ENCODE measurements at places on chromosomes 2 and 18.
A peak's percentile ranks its signal among the peaks of the same experiment; 100 is the strongest.

- no peak for DNase-seq
Observed at GRCh38 chr18:79818631-79819030, 20.9 kb downstream of the KCNG2 start.

DNA sequence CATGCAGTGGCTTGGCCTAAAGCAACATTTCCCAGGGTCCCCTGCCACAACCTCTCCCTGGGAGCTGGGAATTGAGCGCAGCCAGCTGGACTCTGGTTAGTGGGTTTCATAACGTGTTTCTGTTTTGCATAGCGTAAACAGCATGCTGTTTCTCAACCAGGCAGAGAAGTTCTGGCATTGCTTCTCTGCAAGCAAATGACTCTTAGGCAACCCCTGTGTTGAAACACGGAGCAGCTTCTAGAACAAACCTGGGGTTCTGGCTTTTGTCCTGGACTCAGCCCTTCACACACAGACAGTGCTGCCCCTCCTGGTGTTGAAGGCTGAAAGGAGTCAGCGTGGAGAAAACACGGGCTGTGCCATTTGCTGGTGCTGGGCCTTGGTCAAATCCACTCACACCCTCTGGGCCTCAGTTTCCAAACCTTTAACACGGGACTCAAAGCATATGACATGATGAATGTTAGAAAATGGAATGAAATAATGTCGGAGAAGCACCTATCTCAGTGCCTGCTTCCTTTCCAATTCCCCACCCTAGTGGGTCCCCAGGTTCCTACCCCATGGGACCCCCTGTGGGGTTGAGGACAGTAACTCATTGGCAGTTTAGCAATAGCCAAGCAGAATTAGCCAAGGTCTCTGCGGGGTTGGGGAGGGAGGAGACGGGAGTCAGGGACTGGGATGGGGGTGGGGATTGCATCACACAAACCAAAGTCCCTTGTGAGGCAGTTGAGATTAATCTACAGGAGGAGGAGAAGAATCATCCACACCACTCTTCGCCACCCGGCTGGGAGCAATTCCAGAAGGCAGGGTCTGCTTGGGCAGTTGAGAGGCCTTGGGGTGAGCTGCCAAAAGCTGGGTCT is 30.2 kb upstream of the IL1R2 start:
- peak; percentile 83 for DNase-seq

DNA sequence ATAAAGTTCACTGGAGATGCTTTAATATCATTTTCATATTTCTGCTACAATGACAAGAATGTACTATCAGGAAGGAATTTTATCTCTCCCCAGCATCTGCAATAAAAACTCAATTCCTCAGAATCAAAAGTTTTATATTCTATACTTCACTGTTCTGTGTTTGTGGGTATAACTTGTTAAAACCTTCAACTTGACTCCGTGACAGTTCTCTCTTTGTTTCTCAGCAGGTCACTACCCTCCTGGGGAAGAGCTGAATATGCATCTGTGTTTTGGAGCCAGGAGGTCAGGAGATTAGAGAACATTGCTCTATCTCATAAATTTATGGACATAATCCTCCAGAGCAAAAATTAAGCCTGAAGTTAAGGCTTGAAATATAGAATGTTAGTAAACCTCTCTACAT is 411.4 kb downstream of the TRIB2 start:
- no peak for DNase-seq

DNA sequence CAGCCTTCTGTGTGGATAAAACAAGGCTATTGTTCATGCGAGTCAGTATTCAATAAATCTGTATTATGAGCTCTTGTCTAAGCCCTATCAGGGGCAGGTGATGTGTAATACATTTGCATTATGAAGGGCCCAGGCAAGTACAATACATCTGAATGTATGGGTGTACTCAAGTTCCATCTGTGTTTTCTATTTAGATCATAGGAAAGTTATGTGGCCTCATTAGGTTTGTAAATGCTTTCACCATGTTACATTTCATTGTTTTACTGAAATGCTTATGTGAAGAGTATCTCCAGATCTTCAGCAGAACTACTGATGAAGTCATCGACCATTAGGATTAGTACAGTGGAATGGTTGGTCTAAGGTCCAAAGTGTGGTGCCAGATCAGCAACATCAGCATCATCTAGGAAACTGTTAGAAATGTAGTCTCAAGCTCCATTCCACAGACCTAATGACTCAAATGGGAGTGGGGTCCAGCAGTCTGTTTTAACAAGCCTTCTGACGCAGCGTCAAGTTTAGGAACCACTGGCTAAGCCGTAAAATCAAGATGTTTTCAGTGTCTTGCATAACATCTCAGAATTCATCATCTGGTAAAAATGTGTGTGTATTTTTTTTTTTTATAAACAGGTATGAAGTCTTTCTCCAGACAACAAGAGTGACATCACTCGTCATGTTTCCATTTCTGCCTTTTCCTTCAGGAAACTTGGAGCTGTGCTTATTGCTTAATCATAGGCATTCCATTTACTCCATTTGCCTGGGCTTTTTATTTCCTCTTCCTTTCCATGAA is 80.5 kb downstream of the LYPD6 start:
- no peak for DNase-seq

- DNase-seq: no peak
Observed at GRCh38 chr2:168801961-168802858, at the start of gene NOSTRIN. TSS of gene NOSTRIN (plus strand) at chr2:168802637. CDS start at chr2:168802647, 10 bp downstream.

DNA sequence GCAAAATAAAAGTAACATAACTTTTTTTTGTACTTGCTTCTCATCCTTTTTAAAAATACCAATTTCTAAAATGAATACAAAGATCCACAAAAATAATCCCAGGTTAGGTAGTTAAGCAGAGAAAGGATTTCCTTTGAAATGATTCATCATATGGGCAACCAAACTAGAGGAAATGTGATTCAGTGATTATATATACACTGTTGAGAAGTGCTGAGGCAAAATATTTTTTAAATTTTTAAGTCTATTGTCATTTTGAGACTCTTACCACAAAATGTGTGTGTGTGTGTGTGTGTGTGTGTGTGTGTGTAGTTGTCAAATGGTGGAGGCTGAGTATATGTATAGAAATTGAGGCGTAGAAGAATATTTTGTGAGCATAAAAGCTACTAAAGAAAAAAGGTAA is 1075.3 kb downstream of the LRP1B start:
- DNase-seq: no peak

DNA sequence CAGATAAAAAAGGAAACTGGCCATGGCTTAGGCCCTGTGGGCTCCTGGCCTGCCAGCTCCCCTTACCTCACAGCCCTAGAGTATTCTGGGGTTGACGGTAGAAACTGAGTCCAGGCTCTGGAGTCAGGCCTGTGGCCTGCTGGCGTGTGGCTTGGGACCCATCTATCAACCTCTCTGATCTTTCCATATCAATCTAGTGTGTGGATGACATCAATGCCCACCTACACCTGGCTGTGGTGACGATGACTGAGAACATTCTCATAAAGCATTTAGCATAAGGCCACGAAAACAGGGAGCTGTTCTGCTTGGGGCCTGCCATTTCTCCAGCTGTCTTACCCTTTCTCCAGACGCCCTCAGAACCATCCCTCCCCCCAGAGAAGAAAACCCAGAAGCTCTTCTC is 17.9 kb downstream of the PCARE start:
- DNase-seq: no peak

DNA sequence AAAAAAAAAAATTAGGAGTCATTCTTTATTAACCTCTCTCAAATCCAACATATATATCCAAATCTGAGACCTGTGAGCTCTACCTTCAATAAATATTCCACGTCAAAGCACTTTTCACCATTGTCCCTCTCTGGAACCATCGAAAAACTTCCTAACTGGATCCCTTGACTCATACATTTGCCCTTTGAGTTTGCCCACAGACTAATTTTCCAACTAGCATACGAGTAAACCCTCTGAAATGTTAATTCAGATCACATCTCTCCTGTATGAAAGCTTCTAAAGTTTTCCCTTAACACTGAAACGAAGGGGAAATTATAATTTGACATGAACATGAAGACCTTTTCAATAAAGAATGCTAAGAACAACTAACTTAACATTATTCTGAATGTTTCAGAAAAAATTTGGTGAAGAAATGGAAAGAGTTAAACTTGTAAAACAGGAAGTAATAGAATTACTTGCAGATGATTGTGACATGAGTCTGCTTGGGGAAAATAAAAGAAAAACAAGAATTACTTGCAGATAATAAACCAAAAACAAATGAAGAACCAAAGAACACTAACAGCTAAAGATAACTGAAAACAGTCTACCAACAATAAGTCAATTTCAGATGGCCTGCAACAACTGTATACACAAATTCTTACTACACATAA is 110.6 kb downstream of the C2orf74 start:
- no peak for DNase-seq

GRCh38 chr2:18611184-18611583 is 21.8 kb upstream of the NT5C1B start:
- DNase-seq: no peak

GRCh38 chr2:72780477-72780876 is 45.4 kb downstream of the EXOC6B start:
- DNase-seq: no peak

DNA sequence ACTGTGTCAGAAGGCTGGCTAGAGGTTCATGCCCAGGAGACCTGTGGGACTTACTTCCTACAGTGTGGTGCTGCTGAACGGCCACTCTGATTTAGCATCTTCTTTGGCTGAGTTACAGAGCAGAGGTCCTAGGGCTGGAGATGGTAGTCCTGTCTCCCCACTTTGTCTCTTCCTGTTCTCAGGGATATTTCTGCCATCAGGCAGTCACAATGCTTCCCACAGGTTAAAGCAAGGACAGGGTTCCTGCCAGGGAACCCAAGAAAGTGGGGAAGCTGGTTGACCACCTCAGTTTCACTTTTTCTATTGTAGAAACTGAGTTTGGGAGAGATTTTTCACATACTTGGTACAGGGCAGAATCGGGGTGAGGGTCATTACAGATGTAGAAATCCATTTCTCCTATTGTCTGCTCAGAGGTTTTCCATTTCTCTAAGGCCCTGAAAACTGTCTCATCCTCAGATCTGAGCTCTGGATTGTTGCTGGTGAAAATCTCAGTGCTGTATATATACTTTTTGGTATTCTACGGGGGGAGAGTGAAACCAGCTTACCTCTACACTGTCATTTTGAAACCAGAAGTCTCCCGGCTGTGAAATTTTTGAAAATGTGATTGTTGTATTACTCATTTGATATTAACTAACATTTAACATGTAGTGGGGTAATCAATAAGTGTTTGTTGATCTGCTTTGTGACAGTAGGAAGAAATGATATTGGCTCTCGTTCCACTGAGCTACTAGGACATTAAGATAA is 37.0 kb upstream of the MEP1B start:
- no peak for DNase-seq

GRCh38 chr2:70069049-70069448 is 18.2 kb upstream of the PCBP1 start:
- DNase-seq: no peak

GRCh38 chr2:38105922-38106321 is 30.0 kb upstream of the CYP1B1 start:
- no peak for DNase-seq

GRCh38 chr18:10153924-10154752 is 240.3 kb downstream of the VAPA start:
- DNase-seq: no peak

DNA sequence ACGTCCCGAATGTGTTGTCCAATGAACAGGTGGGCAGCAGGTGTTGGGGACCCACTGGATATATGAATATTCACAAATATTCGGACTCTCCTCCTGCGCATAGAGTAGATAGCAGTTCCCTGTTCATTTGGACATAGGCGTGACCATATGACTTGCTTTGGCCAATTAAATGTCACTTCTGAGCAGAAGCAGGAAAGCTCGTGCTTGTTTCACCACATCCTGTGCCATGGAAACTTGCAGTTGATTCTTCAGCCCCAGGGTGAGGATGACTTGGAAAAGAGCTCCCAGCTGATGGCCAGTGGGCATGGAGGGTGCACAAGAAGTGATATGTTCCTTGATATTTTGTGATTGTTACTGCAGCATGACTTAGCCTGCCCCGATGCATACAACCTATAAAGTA is 52.6 kb downstream of the PTPRM start:
- no peak for DNase-seq

Data from left ventricle myocardium superior (tissue), 1 donor.